ENCODE measurements at places on chromosomes 5 and 9. TPM values are rescaled to one million over a fixed set of nuclear protein-coding genes. Genes with fewer than 3 reads are reported as not detected.
A peak's percentile ranks its signal among the peaks of the same experiment; 100 is the strongest.

- H3K27me3 ChIP-seq: no peaks in the 10 kb centered on the region
- no peak overlapping the region for H3K27ac ChIP-seq
- no peak overlapping the region for H3K4me3 ChIP-seq
- peaks cover 7% of the 10 kb centered on the region for H3K4me1 ChIP-seq
- no peaks in the 10 kb centered on the region for H3K36me3 ChIP-seq
Observed at GRCh38 chr9:136962163-136962562, 10.1 kb downstream of the LCN12 start.

Gene IL13
- not detected for total RNA-seq

DNA sequence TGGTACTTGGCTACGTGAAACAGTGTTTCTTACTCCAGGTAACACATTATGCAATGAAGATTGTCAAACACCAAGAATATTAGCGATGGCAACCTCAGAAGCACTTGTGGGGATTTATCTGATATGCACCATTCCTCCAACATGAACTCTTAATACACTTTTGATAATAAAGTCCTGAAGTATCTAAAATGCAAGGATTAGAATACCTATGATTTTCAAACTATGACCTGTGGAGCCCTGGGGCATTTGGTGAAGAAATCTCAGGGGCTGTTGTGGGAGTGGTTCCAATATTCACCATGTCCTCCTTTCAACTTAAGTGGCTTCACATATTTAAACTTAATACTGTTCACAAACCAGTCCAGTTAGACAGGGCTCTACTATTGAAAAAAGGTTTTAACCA, 214.6 kb upstream of the POU5F2 start:
- H3K36me3 ChIP-seq: no peaks in the 10 kb centered on the region
- no peak overlapping the region for H3K27ac ChIP-seq
- no peaks in the 10 kb centered on the region for H3K4me1 ChIP-seq

GRCh38 chr9:83219154-83219923, 156.4 kb upstream of the RASEF start:
- H3K27ac ChIP-seq: peak overlapping the region; percentile 91
- no peaks in the 10 kb centered on the region for H3K27me3 ChIP-seq
- H3K36me3 ChIP-seq: no peaks in the 10 kb centered on the region
- H3K4me3 ChIP-seq: peak overlapping the region; percentile 11
- peak; percentile 85 for DNase-seq

Gene CMYA5
- total RNA-seq: 3.3 TPM

DNA sequence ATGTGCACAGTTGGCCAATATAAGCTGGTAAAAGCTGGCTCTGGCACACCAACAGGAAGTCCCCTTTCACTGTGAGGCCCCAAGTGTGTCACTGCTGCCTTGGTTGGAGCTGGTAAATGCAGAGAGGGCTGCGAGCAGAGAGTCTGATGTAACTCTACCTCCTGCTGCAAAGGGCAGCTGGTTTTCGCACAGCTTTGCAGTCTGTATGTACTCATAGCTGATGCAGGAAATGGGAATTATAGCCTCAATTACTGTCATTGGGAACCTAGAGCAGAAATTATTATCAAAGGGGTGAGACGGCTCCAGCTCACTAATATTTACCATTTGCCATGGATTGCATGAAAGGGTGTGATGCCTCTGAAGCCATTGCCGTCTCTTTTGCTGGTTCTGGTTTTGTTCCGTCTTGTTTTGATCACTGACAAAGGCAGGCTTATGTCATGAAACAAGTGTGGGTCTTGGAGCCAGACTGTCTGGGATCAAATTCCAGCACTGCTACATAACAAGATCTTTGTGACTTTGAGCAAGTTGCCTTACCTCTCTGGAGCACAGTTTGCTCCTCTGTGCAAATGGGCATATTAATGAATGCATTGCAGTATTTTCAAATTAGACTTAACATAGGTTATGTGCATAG, 124.3 kb upstream of the SLC25A48 start:
- no peak overlapping the region for H3K4me3 ChIP-seq
- H3K36me3 ChIP-seq: no peaks in the 10 kb centered on the region
- no peak overlapping the region for H3K27ac ChIP-seq
- H3K4me1 ChIP-seq: peaks cover 11% of the 10 kb centered on the region
- no peaks in the 10 kb centered on the region for H3K27me3 ChIP-seq
- no peak for DNase-seq

Gene SURF6
- 37.9 TPM for total RNA-seq
